ENCODE measurements at places on chromosomes 2 and 18.
A peak's percentile ranks its signal among the peaks of the same experiment; 100 is the strongest.

- no peak for DNase-seq
Observed at GRCh38 chr2:45823723-45824206, 172.3 kb downstream of the PRKCE start.

- DNase-seq, result no peak
Observed at GRCh38 chr2:66915237-66915636, 480.3 kb downstream of the MEIS1 start.

DNA sequence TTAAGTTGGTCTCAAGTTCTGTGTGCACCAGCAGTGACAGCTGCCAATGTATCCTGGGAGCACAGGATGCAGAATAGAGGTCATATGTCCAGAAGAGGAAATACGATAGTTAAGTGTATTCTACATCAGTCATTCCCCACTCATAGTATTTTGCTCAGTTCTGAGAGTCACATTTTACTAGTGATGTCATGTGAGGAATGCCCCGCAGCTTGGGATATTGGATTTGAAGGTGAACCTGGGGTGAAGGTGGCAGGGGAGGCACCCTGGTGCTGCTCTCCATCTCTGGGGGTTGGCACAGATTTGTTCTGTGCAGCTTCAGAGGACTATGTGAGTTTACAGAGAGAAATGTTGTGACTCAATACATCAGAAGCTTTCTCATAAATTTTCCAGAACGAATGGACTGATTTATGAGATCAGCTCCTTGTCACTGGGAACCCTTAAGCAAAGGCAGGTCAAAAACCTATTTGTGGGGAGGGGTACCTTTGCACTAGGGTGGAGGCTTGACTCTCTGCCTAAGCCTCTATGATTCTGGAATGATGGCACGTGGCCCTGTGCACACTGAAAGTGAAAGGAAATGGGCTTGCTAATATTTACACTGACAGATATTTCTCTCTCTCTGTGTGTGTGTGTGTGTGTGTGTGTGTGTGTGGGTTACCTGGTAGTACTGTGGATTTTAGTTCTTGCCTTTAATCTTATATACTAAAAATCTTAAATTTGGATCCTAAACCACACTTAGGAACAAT, 95.9 kb downstream of the NEB start:
- peak; percentile 68 for DNase-seq

DNA sequence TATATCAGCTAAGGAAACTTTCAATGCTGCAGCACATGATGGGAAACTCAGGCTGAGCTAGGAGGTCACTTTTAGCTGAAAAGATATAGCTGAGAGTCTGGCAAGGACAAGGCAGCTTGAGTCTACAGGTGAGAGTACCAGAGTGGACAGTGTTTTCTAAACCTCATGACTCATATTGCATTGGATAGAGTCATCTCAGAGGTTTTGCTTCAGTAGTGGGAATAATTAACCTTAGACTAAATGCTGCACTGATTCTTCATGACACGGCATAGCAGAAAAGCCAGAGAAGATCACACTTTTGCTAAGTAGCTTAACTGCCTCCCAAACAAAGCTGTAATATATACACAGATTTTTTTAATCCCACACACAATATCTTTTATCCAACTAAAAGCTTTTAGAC, 865.0 kb upstream of the CDH2 start:
- no peak for DNase-seq

- no peak for DNase-seq
Observed at GRCh38 chr2:53403792-53404413, 363.7 kb upstream of the CHAC2 start.

GRCh38 chr2:190451561-190452176, 43.5 kb downstream of the MFSD6 start:
- no peak for DNase-seq

- DNase-seq, result no peak
Observed at GRCh38 chr18:70374154-70374553, 85.3 kb downstream of the SOCS6 start.

- no peak for DNase-seq
Observed at GRCh38 chr2:170201734-170202393, 23.9 kb downstream of the MYO3B start.

DNA sequence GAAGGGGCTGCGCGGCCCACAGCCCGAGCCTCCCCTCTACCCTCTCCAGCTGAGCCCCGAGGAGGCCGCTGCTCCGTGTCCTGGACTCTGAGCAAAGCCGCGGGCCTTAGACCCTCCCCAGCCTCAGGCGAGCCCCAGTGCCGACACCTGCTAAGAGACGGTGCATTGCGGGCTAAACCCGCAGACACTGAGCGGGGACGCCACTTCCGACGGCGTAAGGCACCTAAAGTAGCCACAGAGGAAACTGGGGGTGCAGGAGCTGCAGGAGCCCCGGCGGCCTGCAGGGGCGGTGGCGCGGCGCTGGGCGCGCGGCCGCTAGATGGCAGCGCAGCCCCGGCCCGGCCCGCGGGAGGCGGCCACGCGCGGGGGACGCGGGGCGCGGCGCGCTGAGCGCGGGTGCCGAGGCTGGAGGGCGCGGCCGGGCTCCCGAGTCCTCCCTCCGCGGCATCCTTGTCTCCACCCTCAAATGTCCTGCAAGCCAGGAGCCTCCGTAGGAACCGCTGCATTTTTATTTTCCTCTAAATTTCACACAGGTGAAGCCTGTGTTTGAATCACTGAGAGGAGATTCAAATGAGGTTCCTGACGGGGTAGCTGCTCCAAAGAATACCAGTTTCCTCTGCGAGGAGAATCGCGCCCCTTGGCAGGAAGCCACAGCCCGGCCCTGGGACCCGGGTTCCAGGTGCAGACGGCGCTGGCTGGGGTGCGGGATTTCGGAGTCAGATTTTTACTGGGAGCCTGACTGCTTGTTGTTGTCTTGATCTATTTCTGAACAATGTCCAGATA, 650.5 kb downstream of the GALR1 start:
- DNase-seq, result peak; percentile 43

DNA sequence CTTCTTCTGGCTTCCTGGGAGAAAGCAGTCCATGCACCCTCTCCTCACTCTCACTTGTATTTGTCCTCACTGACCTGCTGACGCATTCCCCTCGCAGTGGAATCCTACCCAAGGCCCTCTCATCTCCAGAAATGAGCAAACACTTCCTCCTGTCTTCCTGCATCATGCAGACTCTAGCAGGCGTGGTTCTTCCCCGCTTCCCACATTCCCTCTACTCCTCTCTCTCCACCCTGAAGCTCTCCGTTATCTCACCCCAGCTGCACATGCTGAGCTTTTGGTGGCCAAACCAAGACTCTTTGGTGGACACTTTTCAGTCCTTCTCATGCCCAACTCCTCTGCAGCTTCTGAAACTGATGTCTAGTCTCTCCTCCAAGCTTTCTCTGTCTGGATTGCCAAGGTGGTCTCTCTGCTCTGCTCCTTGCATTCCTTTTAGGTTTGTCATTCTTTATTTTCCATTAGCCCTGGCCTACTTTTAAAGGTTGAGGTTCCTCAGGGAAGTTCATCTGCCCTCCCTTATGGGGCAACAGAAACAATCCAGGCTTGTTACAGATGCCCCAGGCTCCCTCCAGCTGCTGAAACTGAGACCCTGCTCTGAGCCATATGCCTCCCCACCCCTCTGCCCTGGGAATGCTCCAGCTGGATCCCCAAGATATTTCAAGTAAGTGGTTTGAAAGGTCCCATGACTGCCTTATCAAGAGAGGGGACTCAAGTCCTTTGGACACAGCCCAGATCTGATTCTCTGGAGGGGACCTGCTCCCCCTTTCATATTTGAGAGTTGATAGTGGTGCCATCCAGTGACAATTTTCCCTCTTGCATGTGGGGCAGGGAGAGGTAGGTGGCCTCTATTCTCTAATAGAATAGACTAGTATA, 835 bp upstream of the IL18RAP start:
- DNase-seq, result no peak

- DNase-seq, result no peak
Observed at GRCh38 chr2:10390369-10390801, 57.7 kb downstream of the ODC1 start.

- no peak for DNase-seq
Observed at GRCh38 chr2:240876475-240877251, 8.0 kb downstream of the AGXT start.

DNA sequence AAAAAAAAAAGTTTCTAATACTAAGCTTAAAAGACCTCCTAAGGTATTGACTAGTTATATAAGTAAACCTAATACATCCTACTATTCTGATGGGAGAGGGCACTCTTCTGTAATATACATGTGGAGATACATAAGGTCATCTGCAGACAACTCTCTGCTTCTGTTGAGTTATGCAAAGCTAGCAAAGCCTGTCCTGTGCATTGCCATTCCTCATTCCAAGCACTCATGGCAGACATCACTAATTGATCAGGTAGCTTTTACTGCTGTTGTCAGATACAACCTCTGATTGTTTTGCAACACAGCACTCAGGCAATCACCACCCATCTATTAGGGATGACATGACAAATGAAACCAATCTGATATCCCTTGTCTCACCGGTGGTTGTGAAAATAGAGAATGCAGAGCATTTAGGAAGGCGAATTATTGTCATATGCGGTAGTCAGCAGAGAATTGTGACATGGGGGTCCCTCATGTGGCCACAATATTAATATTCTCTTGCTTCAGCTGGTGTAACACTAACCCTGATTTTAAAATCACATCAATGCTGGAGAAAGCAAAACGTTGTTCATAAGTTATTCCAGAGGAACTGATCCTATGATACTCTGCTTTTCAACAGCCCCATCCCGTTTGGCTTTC, 416.5 kb upstream of the GYPC start:
- DNase-seq, result no peak

DNA sequence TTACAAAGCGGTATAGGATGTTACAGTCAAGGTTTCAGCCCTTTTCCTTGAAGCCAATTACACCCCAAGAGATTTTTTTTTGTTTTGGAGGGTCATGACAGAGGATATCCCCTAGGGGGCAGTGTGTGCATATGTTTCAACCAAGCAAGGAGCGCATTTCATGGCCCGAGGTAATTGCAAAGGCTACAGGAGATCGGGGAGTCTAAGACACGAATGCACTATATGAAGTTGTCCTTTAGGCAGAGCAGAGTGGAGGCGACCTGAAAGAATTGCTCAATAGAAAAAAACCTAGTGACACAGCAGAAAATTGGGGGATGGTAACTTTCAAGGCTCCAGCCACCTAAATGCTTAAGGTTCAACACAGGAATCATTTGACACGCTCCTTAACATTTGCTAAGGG, 219.8 kb upstream of the PARD3B start:
- DNase-seq, result peak; percentile 57
